ENCODE measurements at places on chromosomes 13 and 19.

DNA sequence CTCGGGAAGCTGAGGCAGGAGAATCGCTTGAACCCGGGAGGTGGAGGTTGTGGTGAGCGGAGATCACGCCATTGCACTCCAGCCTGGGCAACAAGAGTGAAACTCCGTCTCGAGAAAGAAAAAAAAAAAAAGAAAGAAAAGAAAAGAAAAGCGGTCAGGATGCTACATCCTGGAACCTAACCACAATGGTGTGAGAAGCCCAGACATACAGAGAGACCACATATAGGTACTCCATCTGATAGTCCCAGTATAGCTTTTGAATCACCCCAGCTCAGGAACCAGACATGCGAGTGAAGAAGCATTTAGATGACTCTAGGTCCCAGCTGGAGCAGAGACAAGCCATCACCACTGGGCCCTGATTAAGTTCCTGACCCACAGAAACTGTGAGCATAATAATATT is 3.2 kb downstream of the IFNL1 start:
- DNase-seq, result no peak

GRCh38 chr19:31110336-31110735 is 238.9 kb downstream of the TSHZ3 start:
- no peak for DNase-seq

- DNase-seq, result peak; percentile 94
Observed at GRCh38 chr19:39497996-39498797, 550 bp upstream of the DLL3 start.

DNA sequence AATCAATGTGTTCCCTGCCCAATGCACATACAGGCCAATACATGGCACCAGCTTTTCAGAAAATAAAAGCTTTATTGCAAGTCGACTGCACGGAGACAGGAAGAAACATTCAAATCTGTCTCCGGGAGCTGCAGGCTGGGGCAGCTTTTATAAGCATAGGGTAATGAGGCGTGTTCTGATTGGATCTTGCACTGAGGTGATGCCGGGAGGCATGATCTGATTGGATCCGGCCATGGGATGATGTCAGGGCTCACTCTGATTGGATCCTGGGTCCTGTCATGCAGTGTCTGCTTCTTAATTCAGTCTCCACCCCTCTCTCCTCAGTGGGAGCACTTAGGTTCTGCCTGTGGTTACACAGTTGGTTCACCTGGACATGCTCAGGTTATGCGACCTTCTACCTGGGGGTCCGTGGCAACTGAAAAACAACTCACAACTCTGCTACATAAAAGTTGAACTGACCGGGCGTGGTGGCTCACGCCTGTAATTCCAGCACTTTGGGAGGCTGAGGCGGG is 11.8 kb upstream of the FBN3 start:
- DNase-seq, result peak; percentile 31

DNA sequence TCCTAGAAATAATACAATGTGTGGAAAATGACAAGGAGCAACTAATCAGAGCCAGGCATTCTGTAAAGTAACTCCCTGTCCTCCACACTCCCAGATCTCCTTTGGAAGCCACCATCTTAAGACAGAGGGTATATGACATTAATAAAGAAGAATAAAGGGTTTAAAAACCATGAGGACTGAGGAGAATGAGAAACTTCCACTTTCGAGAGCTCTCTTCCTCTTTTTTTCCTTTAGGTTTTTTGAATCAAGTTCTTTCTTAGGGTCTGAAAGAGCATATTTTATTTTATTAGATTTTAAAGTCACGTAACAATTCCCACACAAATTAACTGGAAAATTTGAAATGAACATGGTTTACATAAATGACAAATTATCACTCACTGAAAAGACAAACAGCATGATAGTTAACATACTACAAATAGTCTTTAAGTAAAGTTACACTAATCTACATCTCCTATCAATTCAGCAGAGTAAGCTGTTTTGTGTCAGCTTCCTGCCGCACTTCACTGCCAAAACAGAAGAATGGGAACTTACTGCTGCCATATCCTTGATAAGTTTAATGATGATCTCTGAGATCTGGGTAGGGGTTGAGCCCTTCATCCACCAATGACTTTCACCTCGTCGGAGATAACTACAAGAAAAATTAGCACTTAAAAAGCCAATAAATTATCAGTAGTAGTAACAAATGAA is 38.6 kb upstream of the FBXL3 start:
- DNase-seq, result no peak

- DNase-seq, result peak; percentile 52
Observed at GRCh38 chr19:50328224-50328872, 829 bp downstream of the KCNC3 start.

DNA sequence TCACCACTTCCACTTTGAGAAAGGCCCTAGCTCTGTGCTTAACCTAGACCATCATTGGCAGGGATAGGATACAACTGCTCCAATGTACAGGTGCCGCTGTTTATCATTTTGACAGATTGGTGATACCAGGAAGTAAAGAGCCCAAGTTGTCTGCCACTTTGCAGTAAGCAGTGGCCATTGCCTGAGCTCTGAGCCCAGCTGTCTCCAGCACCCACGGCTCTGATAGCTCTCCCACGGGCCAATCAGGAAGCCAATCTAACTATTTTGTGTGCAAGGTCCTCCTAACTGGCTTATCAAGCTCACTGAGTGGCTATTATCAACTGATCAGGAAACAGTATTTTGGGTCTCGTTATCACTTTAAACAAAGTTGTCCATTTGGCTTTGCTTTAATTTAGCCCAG is 181.1 kb downstream of the DCT start:
- DNase-seq, result peak; percentile 83

GRCh38 chr13:106042996-106043581 is 492.4 kb downstream of the EFNB2 start:
- DNase-seq, result no peak

- DNase-seq, result peak; percentile 63
Observed at GRCh38 chr19:58380037-58380661, 681 bp downstream of the ZNF837 start.

- no peak for DNase-seq
Observed at GRCh38 chr13:29887030-29887557, 36.7 kb upstream of the UBL3 start.

DNA sequence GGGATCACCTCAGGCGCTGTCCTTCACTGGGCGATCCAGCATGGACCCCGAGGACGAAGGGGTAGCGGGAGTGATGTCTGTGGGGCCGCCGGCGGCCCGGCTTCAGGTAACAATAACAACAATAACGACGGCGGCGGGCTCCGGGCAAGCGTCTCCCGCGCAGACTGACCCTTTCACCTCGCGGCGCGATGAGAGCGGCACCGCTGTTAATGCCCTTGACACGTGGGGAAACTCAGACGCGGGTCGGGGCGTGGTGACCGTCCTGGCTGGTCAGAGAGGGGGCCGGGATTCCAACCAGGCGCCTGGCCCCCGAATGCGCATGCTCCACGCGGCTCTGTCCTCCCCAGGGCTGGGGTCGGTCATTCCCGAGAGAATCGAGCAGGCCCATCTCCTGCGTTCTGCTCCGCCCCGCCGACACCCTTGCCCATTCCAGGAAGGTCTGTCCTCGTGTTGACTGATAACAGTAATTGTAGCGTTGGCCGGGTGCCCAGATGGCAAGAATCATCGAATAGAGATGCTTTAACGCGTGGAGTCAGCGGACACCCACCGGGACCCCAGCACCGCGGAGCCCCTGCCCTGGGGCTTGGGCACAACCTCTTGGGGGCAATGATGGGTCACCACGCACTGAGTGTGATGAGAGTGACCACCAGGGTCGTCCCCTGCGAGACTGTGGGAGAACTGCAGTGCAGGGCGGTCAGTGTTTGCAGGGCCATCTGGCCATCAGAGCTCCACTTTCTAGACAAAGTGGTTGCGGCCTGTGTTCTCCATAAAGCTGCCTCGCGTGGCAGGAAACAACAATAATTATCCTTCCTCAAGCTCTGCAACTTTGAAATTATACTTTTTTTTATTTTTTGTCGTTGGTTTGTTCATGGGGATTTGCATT is 528 bp downstream of the ZNF8 start:
- DNase-seq, result peak; percentile 89

DNA sequence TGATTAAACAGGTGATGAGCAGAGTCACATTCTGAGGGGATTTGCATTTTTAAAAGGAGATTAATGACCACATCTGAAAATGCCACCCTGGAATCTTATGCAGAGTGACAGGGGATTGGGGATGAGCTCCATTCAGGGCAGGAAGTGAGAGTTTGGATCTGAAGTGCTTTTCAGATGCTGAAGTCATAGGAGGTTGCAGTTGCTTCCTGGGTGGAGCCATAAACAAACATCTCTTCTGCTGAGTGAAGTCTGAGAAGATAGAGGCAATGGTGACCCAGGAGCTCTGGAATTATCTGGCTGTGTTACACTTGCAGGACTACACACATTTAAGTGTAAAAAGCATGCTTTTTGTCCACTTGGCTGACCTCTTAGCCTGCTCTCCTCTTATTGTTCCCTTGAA is 51.4 kb upstream of the PSG8 start:
- DNase-seq, result no peak

GRCh38 chr13:21538753-21539152 is 65.2 kb downstream of the MICU2 start:
- DNase-seq, result no peak

- DNase-seq, result no peak
Observed at GRCh38 chr19:17404621-17405249, 695 bp downstream of the BST2 start.

GRCh38 chr13:111488486-111489132 is 168.2 kb downstream of the TEX29 start:
- no peak for DNase-seq

DNA sequence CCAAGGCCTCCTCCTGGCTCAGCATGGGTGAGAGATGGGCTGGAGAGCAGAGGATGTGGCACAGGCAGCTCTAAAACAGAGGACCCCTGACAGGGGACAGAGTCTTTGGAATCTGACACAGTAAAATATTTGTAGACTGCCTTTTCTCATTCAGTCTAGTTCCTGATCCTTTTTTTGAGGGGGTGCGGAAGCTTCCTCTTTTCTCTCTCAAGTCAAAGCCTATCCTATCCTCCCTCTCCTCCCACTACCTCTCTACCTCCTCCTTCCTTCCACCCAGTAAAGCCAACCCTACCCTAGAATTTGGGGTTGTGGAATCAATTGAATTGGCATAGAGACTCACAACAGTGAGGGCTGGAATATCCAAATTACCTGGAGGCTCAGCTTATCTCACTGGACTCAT is 82.0 kb downstream of the TEX26 start:
- no peak for DNase-seq

GRCh38 chr19:42919757-42920079 is 2.0 kb upstream of the PSG6 start:
- DNase-seq, result no peak

GRCh38 chr13:70366720-70367119 is 258.5 kb upstream of the KLHL1 start:
- DNase-seq, result no peak

DNA sequence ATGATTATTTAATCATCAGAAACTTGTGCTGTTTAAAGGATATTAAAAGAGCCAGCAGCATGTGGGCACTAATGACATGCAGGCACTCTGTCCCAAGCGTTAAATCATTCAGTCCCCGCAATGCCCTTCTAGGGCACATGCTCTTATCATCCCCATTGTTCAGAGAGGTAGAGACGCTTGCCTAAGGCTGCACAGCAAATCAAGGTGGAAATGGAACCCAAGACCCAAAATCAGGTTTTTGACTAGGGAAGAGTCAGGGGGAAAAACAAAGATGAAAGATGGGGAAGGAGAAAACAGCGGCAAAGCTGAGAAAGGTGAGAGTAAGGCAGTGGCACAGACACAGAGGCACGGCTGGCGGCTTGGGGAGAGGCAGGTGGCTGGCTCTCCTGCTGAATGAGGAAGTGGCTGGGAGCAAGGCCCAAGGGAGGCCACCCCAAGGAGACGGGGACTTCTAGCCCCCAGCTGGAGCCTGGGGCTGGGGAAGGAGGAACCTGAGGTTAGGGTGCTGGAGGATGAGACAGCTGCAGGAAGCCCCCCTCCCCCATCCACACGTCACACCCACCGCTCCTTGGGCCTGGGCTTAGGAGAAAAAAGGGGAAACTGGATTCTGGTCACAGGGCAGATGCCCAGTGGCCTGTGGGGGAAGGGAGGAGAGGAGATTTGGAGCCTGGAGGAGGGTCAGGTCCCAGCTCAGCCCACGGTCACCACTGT is 1.0 kb upstream of the TYROBP start:
- no peak for DNase-seq

GRCh38 chr13:51905787-51906186 is 44.0 kb downstream of the CCDC70 start:
- peak; percentile 53 for DNase-seq
